ENCODE measurements at places on chromosomes 1 and 21.
A peak's percentile ranks its signal among the peaks of the same experiment; 100 is the strongest.

- peak; percentile 93 for DNase-seq
These were observed 23.2 kb downstream of the GALNT2 start for GRCh38 chr1:230090194-230090711.

DNA sequence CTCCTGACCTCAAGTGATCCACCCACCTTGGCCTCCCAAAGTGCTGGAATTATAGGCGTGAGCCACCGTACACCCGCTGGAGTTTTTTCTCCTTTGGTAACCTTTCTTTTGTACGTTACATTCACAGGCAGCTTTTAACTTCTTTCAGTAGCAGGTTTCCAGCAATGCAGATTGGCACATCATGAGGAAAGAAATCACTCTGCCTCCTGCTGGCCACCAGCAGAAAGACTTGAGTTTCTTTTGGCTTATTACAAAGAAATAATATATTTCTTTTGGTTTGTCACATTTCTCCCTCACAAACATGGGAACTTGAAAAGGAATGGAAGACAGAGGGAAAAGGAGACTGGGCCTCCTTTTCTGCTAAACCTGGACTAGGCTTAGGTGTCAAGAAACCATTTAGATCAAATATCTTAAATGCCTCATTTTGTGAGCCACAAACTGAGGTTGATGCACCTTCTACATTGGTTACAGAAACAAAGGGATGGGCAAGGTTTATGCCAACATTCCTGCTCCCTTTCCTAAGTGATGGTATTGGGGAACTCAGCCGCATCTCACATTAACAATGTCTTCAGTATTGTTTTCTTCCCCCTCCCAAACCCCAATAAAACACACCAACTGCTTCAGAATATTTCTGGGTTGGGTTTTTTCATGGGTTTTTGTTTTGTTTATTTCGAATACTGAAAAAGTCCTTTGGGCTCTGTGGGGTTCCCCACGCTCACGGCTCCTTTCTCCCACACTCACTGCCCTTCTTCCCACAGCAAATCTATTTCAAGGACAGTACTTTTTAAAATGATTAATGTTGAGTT, 7.7 kb downstream of the ENSA start:
- DNase-seq: peak; percentile 81

DNA sequence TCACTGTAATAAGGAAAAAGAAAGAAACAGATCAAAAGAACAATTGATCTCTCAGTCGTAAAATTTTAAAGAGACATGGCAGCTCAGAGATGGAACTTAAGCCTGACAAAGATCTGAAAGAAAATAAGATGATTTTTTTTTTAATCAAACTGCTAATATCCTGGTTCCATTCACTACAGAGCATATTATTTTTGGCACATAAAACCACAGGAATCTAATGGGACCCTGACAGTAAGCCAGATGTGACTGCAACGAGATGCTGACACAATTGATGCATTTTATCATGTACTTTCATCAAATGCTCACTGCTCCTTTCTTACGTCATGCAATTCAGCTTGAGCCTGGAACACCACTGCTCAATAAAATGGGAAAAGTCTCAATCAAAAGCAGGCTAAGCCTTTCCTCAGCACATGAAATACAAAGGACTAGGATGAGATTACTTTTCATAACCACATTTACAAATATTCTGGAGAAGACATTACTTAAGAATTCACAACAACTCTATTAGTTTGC, 16.6 kb downstream of the GPATCH2 start:
- DNase-seq: no peak

- peak; percentile 36 for DNase-seq
These were observed 126.7 kb downstream of the NR5A2 start for GRCh38 chr1:200154069-200154767.

- DNase-seq: no peak
These were observed 157.8 kb downstream of the SDCCAG8 start for GRCh38 chr1:243413431-243414151.

- no peak for DNase-seq
These were observed 59.3 kb upstream of the GNG12 start for GRCh38 chr1:67892476-67893125.

DNA sequence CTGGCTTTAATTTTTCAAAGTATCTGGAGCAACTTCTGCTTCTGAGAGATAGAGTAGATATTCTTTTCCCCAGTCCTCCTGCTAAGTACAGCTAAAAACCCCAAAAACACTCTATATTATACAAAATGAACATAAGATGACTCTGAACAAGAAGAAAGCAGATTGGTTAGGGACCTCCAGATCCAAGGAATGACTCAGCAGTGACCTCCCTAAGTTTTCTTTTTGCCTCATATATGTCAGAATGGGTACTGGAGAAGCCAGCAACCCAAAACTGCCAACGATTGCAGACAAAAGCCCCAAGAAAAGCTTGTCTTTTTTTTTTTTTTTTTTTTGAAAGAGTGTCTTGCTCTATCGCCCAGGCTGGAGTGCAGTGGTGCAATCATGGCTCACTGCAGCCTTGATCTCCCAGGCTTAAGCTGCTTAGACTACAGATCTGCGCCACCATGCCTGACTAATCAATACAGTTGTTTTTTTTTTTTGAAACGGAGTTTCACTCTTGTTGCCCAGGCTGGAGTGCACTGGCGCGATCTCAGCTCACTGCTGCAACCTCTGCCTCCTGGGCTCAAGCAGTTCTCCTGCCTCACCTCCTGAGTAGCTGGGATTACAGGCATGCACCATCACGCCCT, 22.7 kb downstream of the NDUFS5 start:
- DNase-seq: peak; percentile 30

GRCh38 chr1:110055493-110056284, 14.8 kb downstream of the ALX3 start:
- DNase-seq: peak; percentile 85

DNA sequence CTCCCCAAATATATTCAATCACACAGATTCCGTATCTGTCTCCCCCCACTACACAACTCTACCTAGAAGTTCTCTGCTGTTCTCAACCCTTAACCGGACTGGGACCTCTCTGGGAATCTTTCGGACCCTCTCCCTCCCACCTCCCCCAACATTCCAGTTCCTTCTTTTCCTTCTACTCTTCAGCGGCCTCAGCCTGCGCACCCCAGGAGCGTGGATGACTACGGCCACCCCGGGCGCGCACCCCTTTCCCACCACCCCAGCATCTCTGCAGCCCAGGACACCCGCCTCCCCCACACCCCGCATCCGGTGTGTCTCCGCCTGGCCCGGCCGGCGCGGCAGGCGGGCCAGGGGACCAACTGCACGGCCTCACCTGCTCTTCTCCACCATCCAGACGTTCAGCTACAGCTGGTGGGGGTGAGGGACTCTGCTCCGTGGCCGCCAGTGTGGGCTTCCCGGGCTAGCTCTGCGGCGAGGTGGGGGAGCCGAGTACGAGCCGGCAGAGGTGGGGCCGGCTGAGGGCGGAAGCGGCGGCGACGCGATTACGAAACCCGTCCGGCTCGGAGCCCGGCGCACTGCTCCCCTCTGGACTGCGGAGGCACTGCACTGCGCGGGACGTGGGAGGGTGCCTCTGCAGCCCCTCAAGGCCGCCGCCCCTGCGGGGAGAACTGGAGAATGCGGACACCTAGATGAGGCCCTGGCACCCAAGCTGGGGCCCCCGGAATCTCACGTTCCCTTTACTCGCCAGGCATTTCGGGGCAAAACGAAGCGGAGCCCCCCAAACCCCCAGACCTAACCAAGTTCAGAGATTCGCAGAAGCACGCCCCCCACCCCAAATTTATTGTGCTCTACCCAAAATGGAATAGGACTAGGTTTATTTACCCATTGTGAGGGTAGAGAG, at the start of gene CDC42SE1:
TSS of gene CDC42SE1 (minus strand) at position 514 of the 898 bp plus-strand sequence. CDS start 3,892 bp downstream, outside the sequence.
- peak; percentile 88 for DNase-seq

GRCh38 chr1:15833069-15833679, 14.3 kb upstream of the SPEN start:
- DNase-seq: peak; percentile 26

GRCh38 chr1:214370615-214371014, 89.7 kb downstream of the SMYD2 start:
- DNase-seq: no peak

GRCh38 chr1:246748867-246749266, 24.7 kb downstream of the SCCPDH start:
- peak; percentile 27 for DNase-seq

DNA sequence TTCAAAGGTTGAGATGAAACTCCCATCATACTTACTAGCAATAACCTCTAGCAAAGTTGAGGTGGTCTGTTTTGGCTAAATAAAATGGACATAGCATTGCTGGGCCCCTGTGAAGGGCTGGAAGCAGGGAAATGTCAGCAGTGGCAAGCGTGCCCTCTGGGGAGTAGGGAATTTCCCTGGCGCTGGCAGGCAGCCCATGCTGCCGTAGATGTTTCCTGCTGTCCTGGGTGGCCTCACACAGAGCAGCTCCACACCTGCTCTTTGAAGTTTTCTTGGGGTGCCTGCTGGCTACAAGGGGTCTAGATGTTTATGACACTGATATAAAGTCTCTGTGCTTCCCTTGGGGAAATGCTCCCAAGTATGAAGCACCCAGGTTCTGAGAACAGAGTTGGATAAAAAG, 30.2 kb downstream of the ADARB1 start:
- peak; percentile 41 for DNase-seq

DNA sequence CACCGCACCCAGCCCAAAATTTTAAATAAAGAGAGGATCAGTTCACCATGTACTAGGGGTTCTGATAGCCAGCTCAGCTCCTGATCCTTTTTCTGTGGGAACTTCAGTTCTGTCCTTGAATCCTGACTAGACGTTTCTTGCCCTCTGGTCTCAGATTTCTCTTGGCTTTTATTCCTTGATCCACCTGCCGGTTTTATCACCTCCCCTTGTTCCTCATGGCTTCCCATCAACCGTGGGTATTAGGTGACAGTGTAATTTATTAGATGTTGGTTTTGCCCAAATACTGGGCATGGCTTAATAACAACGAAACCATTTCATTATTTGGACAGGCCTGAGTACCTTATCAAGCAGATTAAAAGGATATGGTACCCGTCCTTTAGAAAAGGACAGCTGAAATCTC, 22.5 kb downstream of the SLC45A1 start:
- DNase-seq: no peak

- DNase-seq: no peak
These were observed 72.3 kb downstream of the CTH start for GRCh38 chr1:70483342-70483741.

DNA sequence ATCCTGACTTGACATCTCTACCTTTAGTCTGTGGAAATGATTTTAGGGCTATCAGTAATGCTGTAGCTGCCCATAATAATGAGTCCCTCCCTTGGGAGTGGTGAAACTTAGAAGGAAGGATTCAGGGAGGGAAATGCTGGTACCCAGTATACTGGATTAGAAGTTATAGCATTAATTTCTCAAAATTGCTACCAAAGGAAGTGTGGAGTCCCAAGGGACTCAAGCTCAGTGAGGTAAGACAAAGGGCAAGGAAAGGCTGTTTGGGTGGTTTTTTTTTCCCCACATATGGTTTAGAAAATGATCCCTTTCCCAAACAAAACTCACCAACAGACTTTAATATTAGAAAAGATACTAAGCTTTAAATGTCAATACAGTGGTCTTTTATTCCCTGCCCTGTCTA, 99.9 kb downstream of the CD247 start:
- no peak for DNase-seq

- DNase-seq: no peak
These were observed 2.9 kb upstream of the ST6GALNAC5 start for GRCh38 chr1:76864383-76864782.

GRCh38 chr1:202860744-202861419, 28.1 kb downstream of the RABIF start:
- peak; percentile 45 for DNase-seq

All from iris pigment epithelial cell (primary cell).